ENCODE measurements at places on chromosomes 5 and 9.

DNA sequence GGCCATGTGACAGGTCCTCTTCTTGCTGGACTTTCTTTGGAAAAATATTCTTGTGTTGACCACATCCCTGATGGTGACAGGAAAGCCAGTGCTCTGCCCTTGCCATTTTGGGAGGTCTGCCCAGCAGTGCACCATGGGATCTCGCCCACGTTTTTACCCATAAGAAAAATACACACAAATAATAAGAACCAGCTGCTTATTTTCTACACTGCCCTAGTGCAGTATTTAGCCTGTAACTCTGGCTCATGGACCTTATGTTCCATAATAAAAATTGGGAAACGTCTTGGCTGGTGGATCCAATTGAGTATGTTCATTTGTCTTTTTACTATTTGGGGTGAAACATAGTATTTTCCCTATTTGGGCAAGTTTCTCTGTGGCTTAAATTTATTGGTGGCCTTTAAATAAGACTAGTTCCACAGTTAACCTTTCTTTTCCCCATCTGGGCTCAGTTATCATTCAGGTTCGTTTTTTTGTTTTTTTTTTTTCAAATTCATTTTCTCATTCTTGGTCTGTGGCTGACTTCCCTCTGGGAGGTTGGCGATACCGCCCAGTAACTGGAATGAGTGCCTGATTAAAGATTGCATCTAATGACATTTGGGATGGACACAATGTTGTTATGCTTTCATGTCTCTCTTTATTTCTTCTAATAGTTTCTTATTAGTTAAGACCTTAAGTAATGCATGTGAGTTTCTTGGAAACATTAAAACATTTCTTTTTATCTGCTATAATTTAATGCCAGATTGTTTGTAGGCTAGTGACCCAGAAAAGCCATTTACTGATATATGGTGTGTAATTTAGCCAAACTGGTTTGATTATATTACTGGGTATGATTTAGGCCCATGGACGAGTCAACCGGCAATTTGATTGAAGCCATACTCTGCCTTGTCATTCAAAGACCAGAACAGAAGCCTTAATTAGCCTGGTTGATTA lies 163.7 kb downstream of the FGF10 start:
- DNase-seq = peak; percentile 37

DNA sequence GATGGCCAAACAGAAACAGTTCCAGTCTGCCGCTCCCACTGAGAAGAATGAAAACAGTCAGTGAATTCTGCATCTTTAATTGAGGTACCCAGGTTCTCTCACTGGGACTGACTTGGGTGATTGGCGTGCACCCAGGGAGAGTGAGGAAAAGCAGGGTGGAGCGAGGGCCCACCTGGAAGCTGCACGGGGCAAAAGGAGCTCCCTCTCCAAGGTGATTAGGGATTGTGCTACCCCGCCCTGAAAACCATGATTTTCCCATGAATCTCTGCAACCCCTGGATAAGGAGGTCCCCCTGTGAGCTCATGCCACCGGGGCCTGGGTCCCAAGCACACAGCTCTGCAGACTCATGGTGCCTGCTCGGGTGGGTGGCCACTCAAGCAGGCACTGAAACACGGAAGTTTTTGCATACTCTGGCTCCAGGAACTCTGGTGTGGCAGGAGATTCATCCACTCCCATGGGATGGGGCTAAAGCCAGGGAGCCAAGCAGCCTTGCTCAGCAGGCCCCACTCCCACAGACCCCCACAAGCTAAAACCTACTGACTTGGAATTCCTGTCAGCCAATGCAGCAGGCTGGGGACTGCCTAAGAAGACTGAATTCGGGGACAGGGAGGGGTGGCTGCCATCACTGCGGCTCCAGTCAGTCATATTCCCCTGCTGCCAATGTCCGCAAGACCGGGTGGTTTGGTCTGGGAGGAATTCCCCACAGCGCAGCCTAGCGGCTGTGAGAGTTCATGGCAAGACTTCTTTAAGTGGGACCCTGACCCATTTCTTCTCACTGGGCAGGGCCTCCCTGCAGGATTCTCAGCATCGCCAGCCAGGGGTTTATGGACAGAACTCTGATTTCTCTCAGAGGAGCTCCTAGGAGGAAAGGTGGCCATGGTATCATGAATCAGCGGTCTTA lies 652.2 kb upstream of the RGMB start:
- no peak for DNase-seq

DNA sequence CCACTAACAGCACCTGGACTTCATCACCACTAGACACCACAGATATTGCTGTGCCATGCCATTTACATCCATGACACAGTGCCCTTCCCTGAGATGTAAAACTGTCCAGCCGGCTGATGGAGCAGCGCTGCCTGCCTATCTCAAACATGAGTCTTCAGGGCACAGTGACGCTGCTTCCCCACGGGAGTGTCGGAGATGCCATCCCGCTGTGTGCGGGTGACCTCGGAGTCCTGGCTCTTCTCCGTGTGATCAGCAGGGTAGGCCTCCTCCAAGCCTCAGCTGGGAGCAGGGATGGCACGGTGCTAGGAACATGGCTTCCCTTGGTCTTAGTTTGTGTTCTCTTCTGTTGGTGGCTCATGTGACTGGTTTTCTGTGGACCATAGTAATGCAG lies 130.3 kb upstream of the FAM120A start:
- no peak for DNase-seq

- DNase-seq = no peak
These were observed 89.9 kb upstream of the ADAMTS2 start for GRCh38 chr5:179435181-179435580.

DNA sequence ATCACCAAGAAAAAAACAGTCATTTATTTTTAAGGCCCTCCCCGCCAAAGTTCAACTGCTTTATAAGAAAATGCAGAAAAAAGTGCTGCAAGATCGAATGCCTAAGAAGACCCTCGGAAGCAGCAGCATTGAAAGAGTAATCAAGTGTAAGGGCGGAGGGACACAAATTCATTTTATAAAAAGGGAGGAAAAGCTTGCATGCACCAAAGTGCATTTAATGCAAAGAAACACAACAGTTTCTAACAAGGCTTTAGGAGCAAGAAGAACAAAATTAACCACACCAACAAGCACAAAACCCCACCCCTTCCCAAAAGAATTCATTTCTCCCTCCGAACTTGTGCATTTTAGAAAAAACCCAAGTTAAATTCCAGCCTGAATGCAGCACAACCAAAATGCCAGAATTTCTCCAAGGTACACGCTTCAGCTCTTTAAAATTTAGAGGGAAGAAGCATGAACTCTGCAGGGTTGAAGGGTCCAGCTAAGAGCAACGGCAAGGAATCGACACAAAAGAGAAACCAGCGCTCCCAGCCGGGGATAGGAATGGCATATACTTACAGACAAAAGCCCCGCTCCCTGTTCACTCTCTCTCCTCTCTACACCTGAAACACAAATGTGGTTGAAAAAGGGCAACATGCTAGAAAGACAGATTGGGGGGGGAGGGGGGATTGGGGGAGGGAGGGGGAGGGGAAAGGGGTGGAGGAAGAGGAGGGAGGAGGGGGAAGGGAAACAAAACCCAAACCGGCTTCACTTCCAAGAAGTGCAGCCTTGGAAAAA lies at the start of gene NREP:
TSS of gene NREP (minus strand) at position 614 of the 774 bp plus-strand sequence. CDS start 1,422 bp downstream, outside the sequence.
- DNase-seq = peak; percentile 24

DNA sequence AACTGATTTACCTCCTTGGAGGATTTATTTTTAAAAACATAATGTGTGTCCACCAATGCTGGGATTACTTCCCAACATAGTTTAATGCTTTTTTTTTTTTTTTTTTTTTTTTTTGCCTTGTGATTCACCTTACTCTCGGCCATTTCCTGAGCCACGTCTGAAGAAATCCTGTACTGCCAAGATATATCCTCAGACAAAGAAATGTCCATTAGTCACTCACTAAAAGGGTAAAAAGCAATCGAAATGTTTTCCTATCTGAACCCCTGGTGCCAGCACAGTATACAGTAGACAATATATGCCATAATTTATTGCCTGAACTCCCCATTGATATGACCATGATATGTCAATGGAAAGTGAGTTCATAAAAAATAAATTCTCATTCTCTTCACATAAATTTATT lies 344.1 kb downstream of the BNC2 start:
- no peak for DNase-seq

DNA sequence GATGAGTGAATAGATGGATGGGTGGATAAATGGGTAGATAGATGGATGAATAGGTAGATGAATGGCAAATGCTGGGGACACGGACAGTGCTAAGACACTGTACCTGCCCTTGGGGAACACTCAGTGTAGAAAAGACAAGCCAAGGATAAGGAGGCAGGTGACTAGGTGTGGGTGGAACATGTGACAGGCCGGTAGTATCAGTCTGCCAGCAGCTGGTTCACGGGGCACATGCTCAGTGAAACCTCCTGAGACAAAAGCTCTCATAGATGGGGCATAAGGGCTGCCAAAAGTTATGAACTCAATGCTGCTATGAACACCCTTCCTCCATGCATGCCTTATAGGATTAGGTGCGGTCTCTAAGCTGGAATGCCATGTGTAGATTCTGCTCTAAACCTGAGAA lies 71.0 kb downstream of the C5orf15 start:
- no peak for DNase-seq

GRCh38 chr5:119049824-119050449 lies 20.9 kb upstream of the DMXL1 start:
- no peak for DNase-seq

DNA sequence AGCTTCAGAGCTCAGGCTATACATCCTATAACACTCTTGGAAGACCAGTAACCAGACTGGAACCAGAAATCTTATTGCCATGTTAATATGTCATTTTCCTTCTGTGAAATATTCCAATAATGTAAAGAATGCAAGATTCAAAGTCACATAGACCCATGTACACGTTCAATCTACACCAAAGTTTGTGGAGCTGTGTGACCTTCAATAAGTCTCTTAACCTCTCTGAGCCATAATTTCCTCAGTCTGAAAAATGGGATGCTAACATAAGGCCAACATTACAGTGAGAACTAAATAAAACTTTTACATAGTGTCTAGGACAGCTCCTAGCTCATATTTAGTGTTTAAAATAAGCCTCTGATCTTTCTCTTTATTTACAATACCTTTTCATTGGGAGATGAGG lies 70.4 kb downstream of the ARRDC3 start:
- DNase-seq = no peak

DNA sequence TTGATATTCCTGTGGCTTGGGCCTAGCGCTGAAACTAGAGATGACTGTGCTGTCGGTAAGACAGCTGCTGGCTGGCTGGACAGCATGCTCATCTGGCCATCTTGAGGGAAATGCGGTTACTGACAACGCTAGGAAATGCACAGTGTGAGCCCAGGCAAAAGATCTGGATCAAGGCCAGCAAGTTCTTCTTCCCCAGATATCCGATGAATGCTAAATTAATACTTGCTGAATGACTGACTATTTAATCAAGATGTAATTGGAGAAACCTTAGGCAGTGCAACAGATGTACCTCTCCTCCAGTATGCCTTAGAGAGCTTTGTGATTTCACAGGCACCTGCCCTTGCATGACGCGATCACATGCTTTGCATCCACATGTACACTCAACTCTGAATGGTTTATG lies 659.1 kb downstream of the EFNA5 start:
- DNase-seq = no peak

GRCh38 chr5:10158886-10159285 lies 90.8 kb downstream of the ATPSCKMT start:
- no peak for DNase-seq

GRCh38 chr9:77495834-77496671 lies 152.1 kb downstream of the GNA14 start:
- DNase-seq = no peak

DNA sequence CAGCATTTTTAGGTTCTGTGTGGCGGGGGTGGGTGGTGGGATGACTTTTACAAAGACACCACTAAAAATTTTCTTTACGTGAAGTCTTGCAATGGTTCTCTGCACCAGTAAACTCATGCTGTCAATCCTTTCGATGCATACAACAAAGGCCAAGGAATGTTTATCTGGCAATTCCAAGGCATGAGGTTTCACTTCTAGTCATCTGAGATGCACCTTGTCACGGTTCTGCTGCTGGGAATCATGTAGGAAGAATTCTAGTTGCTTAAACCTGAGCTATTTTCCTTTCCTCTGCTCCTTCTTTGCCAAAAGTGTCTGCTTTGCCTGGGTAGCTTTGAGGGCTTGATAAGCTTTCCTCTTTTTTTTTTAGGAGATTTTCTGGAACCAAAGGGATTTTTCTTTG lies 1204.5 kb upstream of the SEMA6A start:
- no peak for DNase-seq

DNA sequence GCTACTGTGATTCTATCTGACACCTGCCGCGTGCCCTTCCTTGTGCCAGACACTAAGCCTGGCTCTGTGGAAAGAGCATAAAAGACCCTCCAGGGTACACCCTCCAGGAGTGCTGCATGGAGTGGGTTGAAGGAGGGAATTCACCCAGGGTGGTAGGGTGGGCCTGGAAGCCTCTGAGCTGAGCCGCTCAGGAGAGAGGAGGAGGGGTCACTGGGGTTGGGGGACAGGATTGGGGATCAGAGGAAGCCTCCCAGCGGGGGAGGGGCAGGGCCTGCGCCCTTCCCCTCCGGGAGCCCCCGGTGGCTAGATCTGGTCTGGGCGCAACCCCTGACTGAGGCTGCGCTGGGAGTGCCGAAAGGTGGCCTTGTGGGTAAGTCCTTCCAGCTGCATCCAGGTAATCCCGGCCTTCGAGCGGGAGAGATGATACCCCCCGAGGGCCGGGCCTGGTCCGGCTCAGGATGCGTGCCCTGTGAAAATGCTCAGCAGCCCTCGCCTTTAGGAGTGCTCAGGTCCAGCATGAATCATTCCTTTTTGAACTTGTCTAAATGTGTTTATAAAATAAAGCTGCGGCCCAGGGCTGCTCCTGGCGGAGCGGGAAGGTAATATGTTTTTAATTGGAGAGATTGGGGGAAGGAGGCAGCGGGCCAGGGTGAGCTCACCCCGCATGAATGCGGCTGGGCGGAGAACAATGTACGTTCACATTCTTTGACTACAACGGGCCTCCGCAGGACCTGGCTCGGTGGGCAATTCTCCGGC lies 118.1 kb upstream of the SMIM23 start:
- peak; percentile 86 for DNase-seq

DNA sequence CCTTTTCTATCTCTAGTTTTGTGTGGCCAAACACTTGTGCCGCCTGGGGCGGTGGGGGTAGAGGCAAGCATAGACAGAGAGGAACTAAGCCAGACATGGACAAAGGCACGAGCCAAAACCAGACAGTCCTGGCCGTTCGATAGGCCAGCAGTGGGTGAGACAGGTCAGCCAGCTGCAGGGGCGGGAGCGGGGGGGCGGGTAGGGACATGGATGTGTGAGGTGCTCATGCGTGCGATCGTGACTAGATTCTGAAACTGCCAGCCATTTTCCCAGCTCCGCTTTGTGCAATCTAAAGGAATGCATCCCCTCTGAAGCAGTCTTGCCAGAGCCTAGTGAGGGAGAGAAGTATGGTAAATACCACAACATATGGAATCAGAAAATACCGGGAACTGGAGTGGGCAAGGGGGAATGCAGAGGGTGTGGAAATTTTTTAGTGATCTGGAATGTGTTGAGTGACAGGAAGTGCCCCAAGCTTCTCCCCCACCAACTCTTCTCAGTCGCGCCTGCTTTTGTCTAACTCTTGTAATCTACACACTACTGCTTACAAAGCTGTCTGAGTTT lies 111.9 kb downstream of the NR6A1 start:
- DNase-seq = peak; percentile 71

DNA sequence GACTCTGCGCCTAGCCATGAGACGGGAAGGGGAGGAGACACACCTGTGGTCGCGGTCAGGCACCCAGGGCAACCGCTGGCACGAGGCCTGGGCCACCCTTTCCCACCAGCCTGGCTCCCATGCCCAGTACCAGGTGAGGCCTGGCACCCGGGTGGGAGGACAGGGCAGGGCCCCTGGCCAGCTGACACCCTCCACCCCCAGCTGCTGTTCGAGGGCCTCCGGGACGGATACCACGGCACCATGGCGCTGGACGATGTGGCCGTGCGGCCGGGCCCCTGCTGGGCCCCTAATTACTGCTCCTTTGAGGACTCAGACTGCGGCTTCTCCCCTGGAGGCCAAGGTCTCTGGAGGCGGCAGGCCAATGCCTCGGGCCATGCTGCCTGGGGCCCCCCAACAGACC lies 5.0 kb downstream of the MAMDC4 start:
- peak; percentile 56 for DNase-seq

All from right cardiac atrium (tissue), 5 donors.